Activated effector memory CD4-positive, alpha-beta T cell treated with Interleukin-2 at 50 U/mL for 16 hours (primary cell): ENCODE measurements at places on chromosomes 1 and 21.

GRCh38 chr21:44334329-44335030 lies 4.7 kb downstream of the CFAP410 start:
- DNase-seq, result no peak

DNA sequence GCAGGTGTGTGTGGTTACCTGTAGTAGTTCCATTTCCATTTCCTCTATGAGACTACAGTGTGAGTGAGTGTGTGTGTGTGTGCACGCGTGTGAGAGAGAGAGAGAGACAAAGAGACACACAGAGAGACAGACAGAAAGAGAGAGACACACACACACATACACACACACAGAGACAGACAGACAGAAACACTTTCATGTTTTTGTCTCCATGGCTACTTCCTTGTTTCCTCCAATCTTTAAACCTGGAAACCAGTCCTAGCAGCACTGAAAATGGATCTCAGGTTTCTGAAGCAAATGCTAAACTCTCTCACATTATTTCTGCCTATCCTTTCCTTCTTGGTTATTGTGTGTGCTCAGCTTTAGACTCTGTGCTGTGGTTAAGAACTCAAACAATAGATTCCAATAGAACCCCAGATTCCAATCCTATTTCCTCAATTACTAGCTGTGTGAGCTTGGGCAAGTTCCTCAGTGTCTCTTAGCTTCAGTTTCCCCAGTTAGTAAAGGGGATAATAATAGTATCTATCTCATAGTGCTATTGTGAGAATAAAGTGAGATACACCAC lies 22.4 kb upstream of the ABCD3 start:
- DNase-seq, result no peak

GRCh38 chr21:36705679-36706481 lies 7.0 kb downstream of the SIM2 start:
- no peak for DNase-seq

- no peak for DNase-seq
Observed at GRCh38 chr1:41381692-41382479, 20.7 kb downstream of the FOXO6 start.

- DNase-seq, result no peak
Observed at GRCh38 chr1:205665201-205666045, 14.9 kb downstream of the SLC45A3 start.

GRCh38 chr1:39098546-39099250 lies 72.5 kb downstream of the NDUFS5 start:
- DNase-seq, result peak; percentile 45
